HS-5 (cell line): ENCODE measurements at places on chromosomes 5 and 9.

DNA sequence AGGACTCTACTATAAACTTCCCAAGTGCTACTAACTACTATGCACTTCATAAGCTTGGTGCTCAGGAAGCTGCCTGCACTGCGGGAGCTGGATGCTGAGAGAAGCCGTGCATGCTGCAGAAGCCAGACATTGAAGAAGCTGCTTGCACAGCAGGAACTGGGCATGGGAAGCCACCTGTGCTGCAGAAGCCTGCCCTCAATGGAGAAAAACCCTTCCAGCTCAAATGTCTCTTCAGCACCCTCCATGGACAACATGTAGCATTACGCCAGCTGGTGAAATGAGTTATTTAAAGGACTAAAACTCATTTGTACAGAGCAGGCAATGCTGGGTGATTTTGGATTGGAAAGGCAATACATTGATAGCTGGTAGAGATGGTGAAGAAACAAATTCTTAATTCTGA, 247.2 kb downstream of the KIF4B start:
- DNase-seq = no peak

- DNase-seq = peak; percentile 47
Measured at GRCh38 chr9:88953381-88954029, 37.8 kb upstream of the S1PR3 start.

- DNase-seq = no peak
Measured at GRCh38 chr5:53357439-53357838, 123.0 kb upstream of the FST start.

- DNase-seq = no peak
Measured at GRCh38 chr5:172565931-172566665, 75.0 kb upstream of the NEURL1B start.

GRCh38 chr9:71112866-71113265, 8.6 kb downstream of the TRPM3 start:
- DNase-seq = no peak

GRCh38 chr5:14353726-14354474, 210.8 kb downstream of the TRIO start:
- no peak for DNase-seq

GRCh38 chr5:52837068-52837467, 49.4 kb downstream of the ITGA1 start:
- no peak for DNase-seq

GRCh38 chr5:7808998-7809397, 41.9 kb downstream of the CFAP90 start:
- DNase-seq = no peak

GRCh38 chr9:13501018-13501417, 221.5 kb upstream of the MPDZ start:
- DNase-seq = no peak

DNA sequence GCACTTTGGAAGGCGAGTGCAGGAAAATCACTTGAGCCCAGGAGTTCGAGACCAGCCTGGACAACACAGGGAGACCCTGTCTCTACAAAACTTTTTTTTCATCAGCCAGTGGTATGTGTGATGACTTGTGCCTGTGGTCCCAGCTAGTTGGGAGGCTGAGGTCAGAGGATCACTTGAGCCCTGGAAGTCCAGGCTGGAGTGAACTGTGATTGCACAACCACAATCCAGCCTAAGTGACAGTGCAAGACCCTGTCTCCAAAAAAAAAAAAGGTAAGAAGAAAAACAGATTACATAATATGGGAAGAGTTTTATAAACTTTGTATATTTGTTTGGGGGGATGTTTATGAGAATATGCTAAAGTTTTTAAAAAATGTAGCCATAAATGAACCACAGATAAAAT, 76.5 kb upstream of the CER1 start:
- no peak for DNase-seq

DNA sequence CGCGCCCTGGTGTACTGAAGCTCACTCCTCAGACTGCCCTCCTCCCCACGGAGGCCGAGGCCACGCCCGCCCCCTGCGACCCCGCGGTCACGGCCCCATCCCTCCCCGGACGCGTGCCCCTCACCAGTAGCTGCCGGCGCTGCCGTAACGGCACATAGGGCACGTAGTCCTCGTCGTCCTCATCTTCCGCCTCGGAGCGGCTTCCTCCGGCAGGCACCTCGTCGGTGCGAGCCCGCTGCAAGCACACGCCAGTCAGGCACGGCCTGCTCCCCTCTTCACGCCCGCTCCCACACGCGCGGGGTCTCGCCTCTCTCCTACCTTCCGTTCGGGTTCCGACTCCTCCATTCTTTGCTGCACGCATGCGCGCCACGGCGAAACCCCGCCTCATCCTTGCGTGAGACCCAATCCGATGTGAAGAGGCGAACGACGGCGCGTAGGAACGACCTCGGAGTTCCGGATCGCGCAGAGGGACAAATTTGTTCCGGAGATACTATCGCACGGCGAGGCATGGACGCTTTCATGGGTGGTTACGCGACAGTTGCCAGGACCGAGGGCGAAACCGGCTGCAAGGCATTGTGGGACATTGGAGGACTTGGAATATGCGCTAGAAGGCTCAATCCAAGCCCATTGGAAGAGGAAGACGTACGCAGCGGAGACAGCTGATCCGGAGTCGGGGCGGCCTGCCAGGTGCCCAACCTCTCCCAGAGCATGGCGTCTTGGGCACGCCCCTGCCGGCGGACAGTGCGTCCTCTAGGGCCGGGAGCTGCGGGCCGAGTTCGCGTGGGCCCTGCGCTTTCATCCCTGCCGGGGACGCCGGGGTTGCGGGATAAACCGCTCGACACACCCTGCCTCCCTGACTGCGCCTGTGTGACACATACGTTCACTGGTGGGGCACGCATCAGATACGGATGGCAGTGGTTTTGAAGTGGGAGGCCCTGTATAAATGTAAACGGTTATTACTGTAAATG, at the start of gene DDX41:
Gene DDX41, minus strand, starts transcription at position 361 of the 968 bp plus-strand sequence. Its CDS starts 16 bp downstream, at position 345.
- DNase-seq = peak; percentile 99

GRCh38 chr5:66779528-66779927, 183.3 kb downstream of the MAST4 start:
- DNase-seq = no peak

- DNase-seq = no peak
Measured at GRCh38 chr9:16688814-16689213, 181.7 kb downstream of the BNC2 start.

- no peak for DNase-seq
Measured at GRCh38 chr9:123687246-123687751, 242.6 kb downstream of the DENND1A start.

DNA sequence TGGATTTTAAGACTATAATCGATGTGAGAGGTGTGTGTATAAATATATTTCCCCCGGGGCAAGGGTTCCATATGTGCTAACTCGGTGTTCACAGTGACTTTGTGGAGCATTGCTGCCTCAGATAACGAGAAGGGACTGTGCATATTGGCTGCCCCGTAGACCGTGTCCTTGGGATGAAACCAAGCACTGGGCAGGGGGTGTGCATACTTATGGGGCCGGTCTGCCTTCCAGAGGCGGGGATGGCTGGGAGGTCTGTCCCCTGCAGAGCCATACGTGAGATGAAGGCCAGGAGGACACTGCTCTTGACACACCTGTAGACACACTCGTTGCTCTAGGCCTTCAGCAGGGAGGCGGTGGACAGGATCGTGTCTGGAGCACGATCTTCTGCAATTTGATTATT, 56.0 kb upstream of the ZNF354A start:
- DNase-seq = no peak

- no peak for DNase-seq
Measured at GRCh38 chr9:122418016-122418415, 47.2 kb downstream of the PTGS1 start.

DNA sequence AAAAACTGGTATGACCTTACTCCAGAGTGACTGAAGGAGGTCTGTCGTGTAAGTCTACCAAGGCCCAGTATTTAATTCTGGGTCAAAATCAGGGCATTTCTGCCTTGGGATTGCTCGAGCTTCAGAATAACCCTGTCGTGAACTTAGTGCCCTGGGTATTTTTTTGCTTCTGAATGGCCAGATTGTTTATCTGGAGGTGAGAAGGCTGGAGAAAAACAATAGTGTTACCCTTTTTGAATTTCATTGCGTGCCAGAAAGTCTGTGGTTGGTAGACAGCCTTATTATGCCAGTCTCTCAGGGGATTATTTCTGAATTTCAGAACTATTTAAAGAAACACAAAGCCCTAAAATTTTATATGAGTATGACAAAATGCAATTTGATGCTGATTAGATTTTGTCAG, 323.4 kb downstream of the CSNK1G3 start:
- DNase-seq = no peak

DNA sequence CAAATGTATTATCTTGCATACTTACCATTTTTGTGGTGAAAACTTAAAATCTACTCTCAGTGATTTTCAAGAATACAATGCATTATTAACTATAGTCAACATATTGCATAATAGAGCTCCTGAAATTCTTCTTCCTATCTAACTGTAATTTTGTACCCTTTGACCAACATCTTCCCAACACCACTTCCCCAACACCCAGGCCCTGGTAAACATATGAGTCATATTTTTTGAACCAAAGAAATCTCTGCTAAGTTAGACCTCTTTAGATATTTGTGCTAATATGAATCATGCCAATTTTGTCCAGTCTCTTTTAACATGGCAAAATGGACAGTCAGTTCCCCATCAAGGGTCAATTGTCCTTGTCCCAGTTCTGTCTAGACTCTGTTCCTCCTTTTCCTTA, 18.5 kb upstream of the RGS7BP start:
- no peak for DNase-seq

GRCh38 chr5:86030753-86031152, 587.0 kb upstream of the COX7C start:
- DNase-seq = no peak

- DNase-seq = no peak
Measured at GRCh38 chr5:130280528-130281217, 376.4 kb downstream of the CHSY3 start.

GRCh38 chr5:110965773-110966581, 105.5 kb upstream of the TSLP start:
- no peak for DNase-seq

GRCh38 chr9:8907868-8908267, 1108.3 kb upstream of the DMAC1 start:
- no peak for DNase-seq
